Right renal pelvis (tissue), 4 donors: ENCODE measurements at places on chromosomes 1 and 21.
A peak's percentile ranks its signal among the peaks of the same experiment; 100 is the strongest.

DNA sequence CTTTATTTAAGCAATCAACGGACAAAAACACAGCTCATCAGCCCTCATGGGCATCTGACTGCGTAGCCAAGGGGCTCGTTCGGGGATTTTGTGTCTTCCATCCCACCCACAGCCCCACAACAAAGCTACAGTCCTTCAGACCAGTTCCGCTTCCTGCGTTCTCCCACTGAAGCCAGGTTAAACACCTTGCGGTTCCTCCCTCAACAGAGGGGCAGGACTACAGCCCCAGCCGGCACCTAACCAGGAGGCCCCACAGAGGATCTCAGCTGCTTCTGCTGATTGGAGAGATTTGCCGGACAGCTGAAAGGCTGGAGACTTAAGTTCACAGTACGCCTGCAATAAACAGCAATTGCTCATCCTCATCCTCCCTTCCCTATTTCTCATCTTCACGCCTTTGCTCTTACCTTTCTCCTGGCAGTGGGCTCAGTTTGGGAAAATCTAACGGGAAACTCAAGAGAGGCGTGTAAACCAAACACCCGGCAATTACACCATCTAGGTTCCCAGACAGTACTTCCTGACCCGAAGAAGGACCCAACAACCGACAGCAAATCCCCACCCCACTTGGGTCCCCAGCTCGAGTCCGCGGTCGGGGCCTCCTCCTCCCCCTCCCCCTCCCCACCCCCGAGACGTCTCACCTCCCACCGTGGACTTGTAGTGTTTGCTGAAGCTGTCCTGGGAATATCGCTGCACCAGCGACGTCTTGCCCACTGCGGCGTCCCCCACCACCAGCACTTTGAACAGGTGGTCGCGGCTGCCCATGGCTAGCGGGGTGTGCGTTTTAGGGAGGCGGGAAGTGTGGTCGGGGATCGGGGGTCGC, 876 bp downstream of the RAB29 start:
- DNase-seq: no peak

GRCh38 chr1:90826834-90827233, 109.7 kb upstream of the BARHL2 start:
- no peak for DNase-seq

DNA sequence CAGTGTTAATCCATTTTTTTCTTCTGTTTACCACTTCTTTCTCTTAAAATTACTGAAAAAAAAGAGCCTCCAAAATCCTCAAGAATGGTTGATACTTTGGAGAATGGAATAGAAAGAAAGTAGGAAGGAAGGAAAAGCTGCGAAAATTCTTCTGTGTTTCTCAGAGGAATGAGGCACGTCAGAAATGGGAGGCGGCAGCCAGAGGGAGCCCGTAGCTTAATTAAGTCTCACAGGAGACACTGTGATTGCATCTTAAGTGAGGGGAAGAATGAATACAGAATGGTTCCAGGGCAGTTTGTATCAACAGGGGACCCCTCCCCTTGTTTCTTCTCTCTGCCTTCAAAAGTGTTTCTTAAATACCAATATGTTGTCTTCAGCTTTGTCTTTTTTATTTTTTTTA, 1099.5 kb downstream of the PLA2G4A start:
- no peak for DNase-seq

GRCh38 chr1:151661751-151662150, 49.9 kb downstream of the SNX27 start:
- no peak for DNase-seq

GRCh38 chr1:210516697-210517459, 188.2 kb downstream of the HHAT start:
- no peak for DNase-seq

DNA sequence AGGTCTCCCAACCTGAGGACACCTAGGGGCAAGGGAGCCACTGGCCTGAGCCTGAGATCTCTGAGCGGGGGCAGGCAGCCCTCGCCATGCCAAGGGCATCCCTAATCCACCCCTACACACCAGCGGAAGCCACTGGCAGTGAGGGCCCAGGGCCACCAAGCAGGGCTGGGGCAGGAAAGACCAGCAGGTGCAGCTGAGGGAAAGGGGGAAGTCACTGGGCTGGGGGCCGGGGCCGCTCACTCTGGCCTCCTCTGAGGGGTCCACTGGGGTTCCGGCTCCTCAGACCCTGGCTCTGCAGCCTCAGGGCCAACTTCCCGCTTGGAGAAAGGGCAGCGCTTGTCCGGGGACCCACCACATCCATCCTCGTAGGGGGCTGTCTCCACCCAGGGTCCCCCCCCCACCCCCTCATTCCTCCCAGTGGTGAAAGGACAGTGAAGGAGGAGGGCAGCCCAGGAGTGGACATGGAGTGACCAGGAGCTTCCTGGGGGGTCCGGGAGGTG, 42.5 kb upstream of the ACTRT2 start:
- DNase-seq: no peak

DNA sequence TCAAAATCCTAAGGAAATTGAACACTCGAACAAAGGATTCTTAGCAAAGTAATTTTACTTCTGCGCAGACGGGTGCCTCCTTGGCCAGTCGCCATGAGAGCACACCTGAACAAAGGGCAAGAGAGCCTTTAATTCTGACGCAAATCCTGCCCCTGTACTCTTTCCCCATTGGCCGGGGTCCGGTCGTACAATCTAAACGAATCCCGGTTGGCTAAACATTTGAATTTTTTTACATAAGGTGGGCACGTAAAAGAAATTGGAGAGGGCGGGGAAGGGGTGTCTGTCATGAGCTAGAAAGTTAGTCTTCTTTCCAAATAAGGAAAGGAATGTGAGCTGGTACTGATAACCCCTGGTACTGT, 8.2 kb upstream of the IL22RA1 start:
- DNase-seq: peak; percentile 16

GRCh38 chr1:202034683-202035462, 24.5 kb downstream of the ELF3 start:
- DNase-seq: no peak

- DNase-seq: no peak
These were observed 51.6 kb downstream of the FNBP1L start for GRCh38 chr1:93499533-93499932.

- no peak for DNase-seq
These were observed 80.1 kb downstream of the TTLL7 start for GRCh38 chr1:83918688-83919285.

DNA sequence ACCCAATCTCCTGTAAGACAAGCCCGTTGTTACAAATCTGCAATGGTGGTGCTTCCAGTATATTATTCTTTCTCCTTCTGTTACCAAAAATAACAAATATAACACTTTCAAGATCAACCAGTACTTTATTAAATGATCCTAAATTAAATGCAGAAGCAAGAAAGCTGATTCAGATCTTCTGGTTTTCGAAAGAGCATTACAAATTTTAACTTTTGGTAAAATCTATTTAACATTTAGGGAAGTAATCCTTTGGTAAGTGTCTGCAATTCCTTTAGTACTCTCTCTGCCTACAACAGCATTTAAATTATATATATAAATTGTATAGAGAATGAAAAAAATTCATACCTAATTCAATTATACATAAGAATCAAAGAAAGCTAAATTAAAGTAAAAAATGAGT, 198.6 kb upstream of the HMCN1 start:
- no peak for DNase-seq

- DNase-seq: no peak
These were observed 9.7 kb downstream of the GJA5 start for GRCh38 chr1:147750618-147751217.

DNA sequence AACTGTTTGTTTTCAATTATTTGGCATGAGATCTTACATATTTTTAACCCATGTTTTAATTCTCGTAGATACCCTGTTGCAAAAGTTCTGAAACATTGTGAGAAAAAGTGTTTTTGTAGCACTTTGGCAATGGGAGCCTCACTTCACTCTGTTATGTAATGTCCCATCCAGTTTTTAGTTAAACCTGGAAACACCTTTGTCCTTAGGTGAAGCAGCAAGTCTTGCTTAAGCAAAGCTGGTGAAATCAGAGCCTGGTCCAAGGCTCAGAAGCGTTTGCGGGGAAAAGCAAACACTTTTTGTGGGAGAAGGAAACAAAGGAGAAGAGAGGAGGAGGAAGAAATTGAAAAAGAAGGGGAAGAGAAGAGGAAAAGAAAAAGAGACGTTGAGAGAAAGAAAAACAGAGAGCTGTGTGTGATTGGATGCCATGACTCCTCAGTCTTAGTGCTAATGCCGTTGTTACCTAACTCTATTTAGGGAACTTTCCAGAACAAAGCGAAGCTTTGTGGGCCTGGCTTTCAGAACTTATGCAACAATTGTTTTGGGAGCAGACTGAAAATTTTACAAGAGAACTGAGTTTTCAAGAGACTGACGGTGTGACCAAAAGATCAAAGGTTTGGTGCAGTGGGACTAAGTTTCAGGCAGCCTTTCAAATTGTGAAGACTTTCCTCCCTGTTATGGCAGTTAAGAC, 93.1 kb downstream of the NTMT2 start:
- DNase-seq: no peak

DNA sequence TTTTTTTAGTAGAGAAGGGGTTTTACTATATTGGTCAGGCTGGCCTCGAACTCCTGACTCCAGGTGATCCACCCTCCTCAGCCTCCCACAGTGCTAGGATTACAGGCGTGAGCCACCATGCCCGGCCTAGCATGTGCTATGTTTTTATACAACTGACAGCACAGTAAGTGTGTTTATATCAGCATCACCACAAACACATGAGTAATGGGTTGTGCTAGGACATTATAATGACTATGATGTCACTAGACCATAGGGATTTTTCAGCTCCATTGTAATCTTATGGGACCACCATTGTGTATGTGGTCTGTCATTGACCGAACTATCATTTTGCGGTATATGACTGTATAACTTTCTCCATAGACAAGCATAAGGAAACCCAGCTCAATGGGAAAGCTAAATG, 6.3 kb downstream of the LEFTY2 start:
- no peak for DNase-seq

GRCh38 chr1:62476525-62477219, 39.8 kb downstream of the USP1 start:
- DNase-seq: no peak

DNA sequence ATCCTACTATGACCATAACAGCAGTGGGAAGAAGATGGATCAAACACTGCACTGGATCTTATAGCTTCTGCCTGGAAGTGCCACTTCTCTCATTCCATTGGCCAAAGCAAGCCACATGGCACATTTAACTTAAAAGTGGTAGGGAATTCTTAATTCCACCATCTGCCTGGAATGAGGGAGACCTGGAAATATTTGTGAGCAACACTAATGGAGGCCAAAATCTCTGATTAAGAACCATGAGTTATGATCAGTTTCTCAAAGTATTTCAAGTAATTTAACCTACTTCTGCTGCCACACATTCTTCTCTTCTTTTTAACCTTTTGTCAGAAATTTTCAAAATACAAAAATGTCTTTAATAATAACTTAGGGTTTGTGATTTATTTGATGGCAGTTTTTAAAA, 154.0 kb upstream of the C1orf87 start:
- no peak for DNase-seq

DNA sequence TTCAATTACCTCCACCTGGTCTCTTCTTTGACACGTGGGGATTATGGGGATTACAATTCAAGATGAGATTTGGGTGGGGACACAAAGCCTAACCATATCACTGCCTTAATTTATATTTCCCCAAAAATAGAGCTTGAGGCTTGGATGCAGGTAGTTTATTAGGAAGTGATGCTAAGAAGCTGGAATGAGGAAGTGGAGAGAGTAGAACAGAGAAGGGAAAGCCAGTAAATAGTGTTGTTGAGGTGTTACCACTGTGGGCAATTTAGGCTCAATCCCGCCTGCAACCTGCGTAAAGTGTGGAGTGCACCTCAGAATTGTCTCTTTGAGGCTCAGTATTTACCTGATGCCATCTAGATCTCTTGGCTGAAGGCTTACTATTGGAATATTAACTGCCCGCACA, 4.9 kb upstream of the DOCK7 start:
- no peak for DNase-seq

DNA sequence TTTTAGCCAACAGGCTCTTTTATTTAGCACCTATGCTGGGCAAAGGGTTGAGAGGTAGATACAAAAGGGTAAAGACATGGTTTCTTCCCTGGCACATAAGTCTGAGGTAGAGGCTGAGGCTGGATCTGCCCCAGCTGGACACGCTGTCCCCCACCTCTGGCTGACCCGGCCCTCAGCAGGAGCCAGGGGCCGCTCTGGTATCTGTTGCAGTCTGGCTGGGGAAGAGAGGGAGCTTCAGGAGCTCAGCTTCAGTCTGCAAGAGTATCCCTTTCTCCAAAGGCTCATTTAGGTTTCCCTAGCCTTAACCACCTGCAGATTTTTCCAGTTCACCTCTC, 14.2 kb downstream of the BLACAT1 start:
- DNase-seq: no peak

DNA sequence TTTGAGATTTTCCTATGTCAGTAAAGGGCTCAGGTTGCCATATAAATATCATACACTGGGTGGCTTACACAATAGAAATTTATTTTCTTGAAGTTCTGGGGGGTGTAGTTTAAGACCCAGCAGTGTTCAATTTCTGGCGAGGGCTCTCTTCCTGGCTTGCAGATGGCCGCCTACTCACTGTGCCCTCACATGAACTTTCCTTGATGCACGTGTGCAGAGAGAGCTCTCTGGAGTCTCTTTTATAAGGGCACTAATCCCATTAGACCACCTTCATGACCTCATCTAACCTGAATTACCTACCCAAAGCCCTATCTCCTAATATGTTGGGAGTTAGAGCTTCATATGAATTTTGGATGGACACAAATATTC, 21.1 kb downstream of the TMEM51 start:
- no peak for DNase-seq

GRCh38 chr1:160774886-160775719, 20.9 kb upstream of the LY9 start:
- no peak for DNase-seq

DNA sequence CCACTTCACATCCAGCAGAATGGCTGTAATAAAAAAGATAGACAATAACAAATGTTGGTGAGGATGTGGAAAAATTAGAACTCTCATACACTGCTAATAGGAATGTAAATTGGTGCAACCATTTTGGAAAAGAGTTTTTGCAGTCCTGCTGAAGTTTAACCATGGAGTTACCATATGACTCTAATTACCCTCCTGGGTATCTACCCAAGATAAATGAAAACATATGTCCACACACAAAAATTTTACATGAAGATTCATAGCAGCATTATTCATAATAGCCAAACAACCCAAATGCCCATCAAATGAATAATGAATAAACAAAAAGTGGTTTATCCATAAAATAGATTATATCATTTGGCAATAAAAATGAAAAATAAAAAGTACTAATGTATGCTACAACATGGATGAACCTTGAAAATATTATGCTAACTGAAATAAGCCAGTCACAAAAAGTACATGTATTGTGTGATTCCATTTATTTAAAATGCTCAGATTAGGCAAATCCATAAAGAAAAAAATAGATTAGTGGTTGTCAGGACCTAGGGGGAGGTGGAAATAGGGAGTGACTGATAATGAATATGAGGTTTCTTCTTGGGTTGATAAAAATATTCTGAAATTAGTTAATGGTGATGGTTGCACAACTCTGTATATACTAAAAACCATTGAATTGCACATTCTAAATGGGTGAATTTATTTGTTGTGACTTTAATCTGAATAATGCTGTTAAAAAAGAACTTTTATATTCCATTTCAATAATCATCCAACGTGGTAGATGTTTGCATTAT, 26.4 kb downstream of the C4BPA start:
- DNase-seq: no peak

- no peak for DNase-seq
These were observed 171.9 kb upstream of the USP25 start for GRCh38 chr21:15557925-15558324.

- DNase-seq: no peak
These were observed 263.4 kb downstream of the TTLL7 start for GRCh38 chr1:83735526-83735925.
